ENCODE measurements at places on chromosomes 2 and 18.

GRCh38 chr18:40956213-40956612, 998.8 kb upstream of the PIK3C3 start:
- DNase-seq, result no peak

GRCh38 chr2:15942711-15943345, 2.5 kb downstream of the MYCN start:
- no peak for DNase-seq

DNA sequence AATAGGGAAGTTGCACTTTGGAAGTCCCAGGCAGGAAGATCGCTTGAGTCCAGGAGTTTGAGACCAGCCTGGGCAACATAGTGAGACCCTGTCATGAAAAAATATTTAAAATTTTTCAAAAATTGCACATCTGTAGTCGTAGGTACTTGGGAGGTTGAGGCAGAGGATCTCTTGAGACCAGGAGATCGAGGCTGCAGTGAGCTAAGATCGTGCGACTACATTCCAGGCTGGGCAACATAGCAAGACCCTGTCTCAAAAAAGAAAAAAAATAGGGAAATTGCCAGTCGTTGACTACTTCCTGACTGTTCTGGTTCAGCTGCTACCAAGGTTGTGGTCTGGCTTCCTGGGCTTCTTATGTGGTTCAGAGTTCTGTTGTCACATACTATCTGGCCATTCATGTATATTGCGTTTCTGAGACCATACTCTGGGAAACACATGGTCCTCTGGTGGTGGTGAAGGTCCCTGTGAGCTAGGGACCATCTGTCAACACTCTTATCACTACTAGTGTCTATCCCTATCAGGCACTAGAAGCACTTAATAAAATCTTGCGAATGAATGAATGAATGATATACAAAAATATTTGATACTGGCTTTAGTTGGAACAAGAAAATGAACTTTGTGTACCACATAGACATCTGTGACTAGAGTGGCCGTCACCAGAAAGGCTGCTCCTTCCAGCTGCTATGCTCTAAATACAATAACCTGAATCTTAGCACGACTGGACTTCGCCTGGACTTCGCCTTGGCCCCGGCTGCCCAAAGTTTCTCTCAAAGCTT, 861 bp upstream of the KLHL23 start:
- peak; percentile 7 for DNase-seq

GRCh38 chr2:238489431-238489830, 62.7 kb downstream of the ASB1 start:
- no peak for DNase-seq

- no peak for DNase-seq
Measured at GRCh38 chr2:221189431-221190067, 382.6 kb downstream of the EPHA4 start.

DNA sequence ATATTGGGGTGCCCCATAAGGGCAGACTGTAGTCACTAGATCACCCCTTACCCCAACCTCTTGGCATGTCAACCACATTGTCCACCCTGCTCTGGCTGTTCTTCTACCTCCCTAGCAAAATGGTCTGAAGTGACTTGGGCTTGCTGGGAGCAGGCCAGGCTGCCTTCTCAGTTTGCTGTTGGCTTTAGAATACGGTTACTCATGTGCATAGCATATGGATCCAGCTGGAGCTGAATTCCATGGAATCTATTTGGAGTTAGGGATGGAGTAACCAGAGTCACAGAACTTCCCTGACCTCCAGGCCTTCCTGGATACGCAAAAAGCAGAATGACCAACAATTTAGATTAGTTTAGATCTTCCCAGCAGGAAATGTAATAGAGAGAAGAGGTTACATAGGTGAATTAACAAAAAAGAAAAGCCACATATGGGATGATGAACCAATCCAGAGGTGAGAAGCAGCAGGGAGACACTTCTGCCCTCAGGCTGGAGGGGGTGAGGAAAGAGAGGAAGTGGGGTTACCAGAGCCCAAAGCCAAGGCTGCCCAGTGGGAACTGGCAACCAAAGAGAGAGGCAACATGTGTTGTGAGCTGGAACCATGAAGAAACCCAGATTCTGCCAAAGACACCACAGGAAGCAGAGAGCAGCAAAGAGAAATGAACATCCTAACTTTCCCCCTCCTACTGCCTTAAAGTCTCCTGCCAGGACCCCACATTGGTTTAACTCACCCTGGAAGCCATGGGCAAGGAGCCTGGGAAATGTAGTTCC, 26.1 kb downstream of the PKDCC start:
- DNase-seq, result no peak

GRCh38 chr2:30480703-30481322, 33.8 kb downstream of the LCLAT1 start:
- no peak for DNase-seq

- DNase-seq, result no peak
Measured at GRCh38 chr2:239358062-239358754, 42.6 kb downstream of the HDAC4 start.

DNA sequence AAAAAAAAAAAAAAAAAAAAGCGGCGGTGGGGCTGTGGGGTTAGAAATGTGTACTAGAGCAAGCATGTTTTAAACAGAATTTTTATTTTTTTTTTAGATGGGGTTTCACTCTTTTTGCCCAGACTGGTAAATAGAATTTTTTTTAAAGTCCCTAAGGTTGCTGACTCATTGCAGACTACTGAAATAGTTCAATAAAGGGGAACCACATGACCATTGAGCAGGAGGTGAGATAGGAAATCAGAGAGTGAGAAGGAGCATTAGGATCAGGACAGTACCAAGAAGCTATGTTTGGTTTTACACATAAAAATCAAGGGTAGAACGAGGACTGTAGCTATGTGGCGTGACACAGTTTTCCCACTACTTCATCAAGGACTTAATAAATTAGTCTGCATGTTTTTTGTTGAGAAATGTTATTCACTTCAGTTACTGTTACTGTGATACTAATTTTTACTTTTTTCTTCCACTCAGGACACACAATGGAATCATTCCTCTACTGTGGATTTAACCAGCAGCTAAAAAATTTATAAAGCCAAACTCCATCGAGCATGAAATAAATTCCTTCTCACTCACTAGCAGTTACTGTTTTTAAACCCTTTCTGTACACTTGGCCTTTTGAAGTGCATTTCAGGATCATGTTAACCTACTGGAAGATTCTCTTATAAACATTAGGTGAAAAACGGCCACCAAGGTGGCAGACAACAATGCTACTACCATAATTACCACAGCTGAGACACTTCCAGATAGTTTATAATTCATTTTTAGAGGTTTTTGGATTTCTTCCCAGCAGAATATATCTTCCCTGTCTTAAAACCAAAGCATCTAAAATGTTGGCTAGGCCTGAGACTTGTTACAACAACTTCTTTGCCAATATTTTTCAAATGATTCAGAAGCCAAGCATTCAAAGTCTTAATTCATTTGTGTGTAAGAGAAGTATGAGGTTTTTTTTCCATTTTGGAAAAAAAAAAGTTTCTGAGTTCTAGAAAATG, 33.2 kb downstream of the LAMA1 start:
- no peak for DNase-seq

DNA sequence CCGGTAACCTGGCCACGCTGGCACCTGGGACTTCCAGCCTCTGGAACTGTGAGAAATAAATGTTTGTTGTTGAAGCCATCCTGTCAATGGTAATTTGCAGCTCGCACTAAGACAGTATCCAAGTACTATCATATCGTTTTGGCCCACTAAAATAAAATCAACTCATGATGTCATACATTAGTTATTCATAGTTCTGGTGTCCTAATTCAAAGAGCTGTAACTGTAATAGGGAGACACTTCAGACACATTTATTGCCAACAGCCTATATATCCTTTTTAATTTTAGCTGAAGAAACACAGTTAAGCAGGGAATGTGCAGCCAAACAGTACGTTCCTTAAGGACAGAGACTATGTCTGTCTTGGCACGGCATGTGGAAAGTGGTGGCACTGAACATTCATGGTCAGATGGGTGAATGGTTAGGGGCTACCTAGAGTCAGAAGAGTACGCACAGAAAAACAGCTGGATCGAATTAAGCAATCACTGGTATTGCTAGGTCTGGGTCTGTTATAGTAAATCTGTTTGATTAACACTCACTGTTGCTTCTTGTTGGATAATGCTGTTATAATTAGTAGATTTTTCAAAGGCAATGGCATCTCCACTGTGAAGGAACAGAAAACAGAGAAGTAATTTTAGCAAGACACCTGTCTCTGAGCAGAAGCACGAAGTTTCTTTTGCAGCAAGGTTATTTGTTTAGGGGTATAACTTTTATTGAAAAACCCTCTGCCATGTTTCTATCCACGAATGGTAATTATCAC, 41.3 kb upstream of the CREG2 start:
- no peak for DNase-seq

DNA sequence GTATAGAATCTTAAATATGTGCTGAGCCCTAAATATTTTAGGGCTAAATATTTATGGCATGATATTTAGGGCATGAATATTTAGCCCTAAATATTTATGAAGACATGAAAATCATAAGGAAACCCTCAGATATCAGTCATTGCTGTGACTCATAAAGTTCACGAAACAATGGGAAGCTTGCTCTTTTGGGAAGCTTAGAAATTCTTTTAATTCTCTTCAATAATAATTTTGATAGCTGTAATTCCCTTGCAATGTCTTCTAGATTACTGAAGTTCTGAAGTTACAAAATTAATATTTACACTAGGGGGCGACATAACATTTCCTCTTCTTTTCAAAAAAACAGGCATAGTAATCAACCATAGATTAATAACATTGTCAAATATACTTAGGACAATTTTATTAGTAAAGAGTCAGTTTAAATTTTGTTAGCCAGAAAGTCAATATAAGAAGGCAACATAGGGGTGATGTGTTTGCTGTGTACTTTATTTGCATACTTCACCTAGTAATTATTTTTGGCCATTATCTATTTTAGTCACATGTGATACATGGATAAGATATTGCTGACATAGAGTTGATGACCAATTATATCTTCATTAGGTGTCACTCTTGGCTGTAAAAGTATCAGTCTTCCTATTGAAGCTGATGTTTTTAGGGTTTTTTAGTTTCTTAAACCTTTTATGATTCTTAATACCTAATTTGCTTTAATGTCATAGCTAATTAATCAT, 13.2 kb downstream of the ZNF804A start:
- no peak for DNase-seq

DNA sequence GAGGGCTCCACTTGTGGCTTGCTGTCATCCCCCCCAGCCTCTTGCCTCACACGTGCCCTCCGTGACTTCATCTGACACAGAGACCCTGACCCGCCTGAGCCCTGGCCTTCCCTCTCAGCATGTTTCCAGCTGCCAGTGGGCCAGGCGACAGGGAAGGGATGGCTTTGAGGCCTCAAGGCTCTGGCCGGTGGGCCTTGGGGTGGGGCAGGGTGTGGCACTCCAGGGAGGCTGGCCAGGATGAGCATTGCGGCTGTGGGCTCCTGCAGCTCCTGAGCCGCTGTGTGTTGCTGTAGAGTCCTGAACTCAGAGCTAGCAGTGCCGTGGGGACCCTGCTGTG, 85.0 kb downstream of the TFCP2L1 start:
- DNase-seq, result no peak

- no peak for DNase-seq
Measured at GRCh38 chr18:34870555-34871310, 160.6 kb downstream of the DTNA start.

All from germinal center (tissue), 1 donor.